Skin of body (tissue), 3 donors: ENCODE measurements at places on chromosomes 2 and 18.

- DNase-seq: no peak
Measured at GRCh38 chr2:206627632-206628031, 14.7 kb upstream of the FAM237A start.

- DNase-seq: peak; percentile 37
Measured at GRCh38 chr2:26745609-26746327, 18.3 kb upstream of the SLC35F6 start.

GRCh38 chr2:195121341-195121740 lies 535.7 kb upstream of the SLC39A10 start:
- DNase-seq: no peak

DNA sequence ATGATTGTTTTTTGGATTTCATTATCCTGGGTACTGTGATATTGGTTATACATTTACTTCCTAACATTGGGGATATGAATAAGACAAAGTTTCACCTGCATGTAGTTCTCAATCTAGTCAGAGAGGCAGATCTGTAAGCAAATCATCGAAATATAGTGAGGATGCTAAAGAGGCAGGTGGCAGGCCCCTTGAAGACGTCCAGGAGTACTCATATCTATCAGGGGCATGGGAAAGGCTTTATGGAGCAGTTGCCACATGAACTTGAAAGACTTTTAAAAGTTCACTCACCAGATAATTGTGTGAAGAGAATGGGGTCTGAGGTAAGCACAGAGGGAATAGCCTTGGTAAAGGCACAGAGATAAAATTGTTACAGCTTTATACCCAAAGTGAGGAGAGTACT lies 78.8 kb downstream of the EHBP1 start:
- DNase-seq: no peak

DNA sequence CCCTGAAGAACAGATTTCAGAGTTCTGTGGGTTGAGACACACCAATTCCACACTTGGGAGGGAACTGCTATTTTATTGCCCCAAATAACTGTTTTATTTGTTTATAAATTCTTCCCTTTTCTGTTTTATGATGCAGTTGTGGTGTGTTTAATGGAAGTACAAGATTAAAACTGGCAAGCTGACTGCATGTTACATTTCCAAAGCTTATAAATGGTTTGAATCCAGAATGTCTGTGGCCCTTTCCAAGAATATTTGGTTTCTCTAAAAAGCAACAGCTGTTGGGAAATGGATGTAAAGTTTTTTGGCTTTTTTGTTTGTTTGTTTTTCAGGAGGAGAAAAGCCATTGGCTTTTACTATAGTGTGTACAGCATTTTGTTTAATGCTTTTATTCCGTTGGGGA lies 234.5 kb downstream of the MTX2 start:
- peak; percentile 83 for DNase-seq

GRCh38 chr18:48946329-48946835 lies 4.4 kb downstream of the SMAD7 start:
- DNase-seq: no peak

GRCh38 chr18:80009661-80010550 lies 21.5 kb upstream of the TXNL4A start:
- no peak for DNase-seq

- no peak for DNase-seq
Measured at GRCh38 chr2:241249654-241250053, 61.2 kb downstream of the ANO7 start.
